ENCODE measurements at places on chromosomes 3 and 15.

GRCh38 chr15:35545316-35545823, 595 bp downstream of the DPH6 start:
- DNase-seq, result no peak

GRCh38 chr3:39104961-39105686, 2.3 kb downstream of the GORASP1 start:
- DNase-seq, result no peak

GRCh38 chr3:117255736-117256135, 546.2 kb downstream of the TUSC7 start:
- DNase-seq, result no peak

DNA sequence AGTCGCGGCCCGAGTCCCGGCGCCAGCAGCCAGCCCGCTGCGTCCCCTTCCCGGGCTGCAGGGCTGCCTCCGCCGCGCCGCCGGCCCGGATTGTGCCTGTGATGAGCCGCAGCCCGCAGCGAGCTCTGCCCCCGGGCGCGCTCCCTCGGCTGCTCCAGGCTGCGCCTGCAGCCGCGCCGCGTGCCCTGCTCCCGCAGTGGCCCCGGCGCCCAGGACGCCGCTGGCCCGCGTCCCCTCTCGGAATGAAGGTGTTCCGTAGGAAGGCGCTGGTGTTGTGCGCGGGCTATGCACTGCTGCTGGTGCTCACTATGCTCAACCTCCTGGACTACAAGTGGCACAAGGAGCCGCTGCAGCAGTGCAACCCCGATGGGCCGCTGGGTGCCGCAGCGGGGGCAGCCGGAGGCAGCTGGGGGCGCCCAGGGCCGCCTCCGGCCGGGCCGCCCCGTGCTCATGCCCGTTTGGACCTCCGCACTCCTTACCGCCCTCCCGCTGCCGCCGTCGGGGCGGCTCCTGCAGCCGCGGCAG, 1.2 kb downstream of the CHST2 start:
- no peak for DNase-seq

GRCh38 chr3:113437411-113437810, 3.9 kb downstream of the CFAP44 start:
- DNase-seq, result no peak

DNA sequence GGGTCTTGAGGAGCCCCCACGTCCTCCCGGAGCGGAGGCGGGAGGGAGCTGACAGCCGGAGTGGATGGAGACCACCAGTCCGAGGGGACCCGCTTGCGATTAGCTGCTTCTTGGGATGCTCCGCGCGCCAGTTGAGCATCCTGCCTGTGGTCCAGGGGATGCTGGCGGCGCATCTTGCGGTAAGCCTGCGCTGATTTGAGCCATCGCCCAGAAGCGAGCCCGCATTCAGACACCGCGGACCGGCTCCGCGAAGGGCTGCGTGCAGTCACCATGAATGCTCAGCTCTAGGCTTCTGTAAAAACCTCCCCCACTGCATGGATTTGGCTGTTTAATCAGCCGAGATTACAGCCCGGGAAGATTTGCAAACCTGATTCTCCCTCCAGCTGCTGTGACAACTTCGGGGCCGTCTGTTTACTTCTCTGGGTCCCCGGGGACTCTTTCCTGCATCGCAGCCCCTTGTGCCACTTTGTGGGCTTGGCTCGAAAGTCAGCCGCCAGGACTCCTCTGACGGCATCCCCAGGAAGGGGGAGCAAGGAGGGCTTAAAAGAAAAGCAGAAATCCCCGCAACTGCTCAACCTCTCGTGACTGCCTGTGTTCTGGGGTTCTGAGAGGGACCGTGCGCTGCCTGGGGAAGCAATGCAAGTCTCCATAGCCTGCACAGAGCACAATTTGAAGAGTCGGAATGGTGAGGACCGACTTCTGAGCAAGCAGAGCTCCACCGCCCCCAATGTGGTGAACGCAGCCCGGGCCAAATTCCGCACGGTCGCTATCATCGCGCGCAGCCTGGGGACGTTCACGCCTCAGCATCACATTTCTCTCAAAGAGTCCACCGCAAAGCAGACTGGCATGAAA, 171.1 kb downstream of the KCNAB1 start:
- DNase-seq, result no peak

DNA sequence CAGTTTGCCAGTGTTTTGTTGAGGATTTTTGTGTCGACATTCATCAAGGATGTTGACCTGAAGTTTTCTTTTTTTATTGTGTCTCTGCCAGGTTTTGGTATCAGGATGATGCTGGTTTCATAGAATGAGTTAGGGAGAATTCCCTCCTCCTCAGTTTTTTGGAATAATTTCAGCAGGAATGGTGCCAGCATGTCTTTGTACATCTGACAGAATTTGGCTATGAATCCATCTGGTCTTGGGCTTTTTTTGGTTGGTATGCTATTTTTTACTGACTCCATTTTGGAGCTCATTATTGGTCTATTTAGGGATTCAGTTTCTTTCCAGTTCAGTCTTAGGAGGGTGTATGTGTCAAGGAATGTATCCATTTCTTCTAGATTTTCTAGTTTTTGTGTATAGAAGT, 320.0 kb upstream of the PPP2R3A start:
- DNase-seq, result no peak

- DNase-seq, result no peak
Measured at GRCh38 chr3:12194209-12194608, 35.5 kb upstream of the TIMP4 start.

DNA sequence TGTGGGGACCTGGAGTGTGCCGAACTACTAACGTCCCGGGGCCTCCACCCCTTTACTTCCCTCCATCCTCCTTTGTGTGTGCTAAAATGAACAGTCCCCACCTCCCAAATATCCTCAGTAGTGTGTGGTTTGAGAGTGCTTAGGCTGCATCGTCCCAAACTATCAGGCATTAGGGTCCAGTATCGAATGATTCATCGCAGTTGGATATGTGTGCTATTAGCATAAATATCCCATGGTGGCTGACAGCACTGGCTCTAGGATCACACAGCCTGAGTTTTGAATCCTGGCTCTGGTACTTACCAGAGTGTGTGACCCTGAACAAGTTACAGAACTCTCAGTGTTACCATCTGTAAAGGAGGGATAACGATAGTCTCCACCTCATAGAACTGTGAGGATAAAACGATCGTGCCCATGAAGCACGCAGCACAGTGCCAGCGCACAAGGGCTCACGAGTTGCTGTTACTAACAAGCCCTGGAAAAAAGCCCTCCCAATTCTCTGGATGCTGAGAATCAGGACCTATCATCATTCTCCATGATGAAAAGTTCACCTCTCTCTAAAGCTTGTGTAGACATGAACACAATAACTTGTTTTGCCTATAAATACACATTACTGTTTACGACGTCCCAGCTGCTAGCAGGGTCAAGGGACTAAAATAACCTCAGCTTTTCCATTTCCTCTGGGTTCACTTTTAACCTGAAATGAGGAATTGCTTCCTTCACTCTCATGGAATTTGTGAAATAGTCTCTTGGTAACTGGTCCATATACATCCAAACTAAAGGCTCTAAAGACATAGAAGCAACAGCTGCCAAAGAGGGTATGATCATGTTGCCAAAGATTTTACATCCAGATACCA, 51.0 kb downstream of the VGLL4 start:
- no peak for DNase-seq

DNA sequence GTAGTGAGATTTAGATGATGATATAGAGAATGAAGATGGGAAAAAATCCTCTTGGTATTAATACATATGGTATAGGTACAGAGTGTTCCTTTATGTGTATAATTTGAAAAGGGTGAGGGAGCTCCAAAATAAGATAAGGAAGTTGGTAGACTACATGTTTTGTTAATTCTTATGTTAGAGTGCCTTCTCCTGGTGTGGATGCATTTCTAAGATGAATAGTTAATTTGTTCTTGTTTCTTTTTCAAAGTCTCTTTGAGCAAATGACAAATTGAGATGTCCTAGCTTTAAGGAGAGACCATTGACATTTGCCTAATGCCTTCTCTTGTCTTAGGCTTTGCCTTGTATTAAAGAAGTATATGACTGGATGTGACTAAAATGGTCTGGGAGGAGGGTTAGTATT, 34.1 kb downstream of the AKAP13 start:
- no peak for DNase-seq

DNA sequence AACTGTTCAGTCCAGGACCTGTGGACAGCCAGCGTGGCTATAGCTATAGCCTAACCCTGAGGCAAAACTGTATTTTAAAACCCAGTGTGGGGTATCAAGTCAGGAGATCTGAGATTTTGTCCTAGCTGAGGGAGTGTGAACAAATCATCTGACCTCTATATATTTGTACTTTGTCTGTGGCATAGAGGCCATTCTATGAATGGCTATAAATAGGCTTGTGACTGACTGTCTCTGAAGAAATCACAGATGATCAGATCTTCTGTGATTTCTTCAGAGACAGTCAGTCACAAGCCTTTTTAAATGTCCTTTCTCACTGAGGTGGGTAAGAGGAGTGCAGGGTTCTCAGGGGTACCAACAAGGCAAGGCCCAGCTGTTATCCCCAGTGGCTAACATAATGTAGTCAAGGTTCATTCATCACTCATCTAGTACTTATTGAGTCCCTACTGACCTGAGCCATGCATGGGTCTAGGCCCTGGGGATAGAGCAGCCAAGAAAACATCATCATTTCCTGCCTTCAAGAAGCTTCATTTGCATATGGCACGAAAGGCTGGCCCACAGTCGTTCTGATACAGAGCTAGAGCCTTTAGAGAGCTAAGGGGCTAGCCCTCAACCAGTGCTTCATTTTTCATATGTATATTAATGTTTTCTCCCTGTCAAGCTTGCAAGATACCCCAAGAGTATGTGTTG, 53.3 kb downstream of the TIPARP start:
- DNase-seq, result no peak

DNA sequence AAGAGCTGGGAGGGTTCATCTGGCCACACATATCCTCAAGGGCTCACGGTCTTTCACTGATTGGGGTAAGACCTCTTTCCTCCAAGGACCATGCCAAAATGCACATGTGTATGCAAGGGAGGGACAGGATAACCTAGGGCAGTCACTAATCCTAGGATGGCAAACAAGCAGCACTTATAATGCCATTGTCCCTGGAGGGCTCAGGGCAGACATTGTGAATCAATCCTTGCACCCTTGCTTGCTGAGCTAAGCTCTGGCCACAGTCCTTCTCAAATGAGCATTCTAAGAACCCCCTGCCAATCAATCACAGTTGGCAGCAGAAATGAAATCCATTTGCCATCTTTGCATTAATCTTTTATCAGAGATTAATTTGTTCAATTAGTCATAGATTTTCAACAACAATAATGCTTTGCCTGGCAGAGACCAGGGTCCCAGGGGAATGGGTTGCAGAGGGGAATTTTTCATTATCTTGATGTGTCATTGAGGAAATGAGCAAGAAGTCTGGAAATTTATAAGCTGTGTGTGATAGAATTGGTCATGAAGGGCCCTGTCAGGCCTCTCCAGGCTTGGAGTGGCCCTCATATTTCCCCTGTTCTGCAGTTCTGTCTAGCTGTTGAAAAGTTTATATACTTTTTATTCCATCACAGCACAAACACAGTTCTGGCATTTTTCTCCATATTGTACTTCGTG, 57.2 kb upstream of the KY start:
- DNase-seq, result no peak

DNA sequence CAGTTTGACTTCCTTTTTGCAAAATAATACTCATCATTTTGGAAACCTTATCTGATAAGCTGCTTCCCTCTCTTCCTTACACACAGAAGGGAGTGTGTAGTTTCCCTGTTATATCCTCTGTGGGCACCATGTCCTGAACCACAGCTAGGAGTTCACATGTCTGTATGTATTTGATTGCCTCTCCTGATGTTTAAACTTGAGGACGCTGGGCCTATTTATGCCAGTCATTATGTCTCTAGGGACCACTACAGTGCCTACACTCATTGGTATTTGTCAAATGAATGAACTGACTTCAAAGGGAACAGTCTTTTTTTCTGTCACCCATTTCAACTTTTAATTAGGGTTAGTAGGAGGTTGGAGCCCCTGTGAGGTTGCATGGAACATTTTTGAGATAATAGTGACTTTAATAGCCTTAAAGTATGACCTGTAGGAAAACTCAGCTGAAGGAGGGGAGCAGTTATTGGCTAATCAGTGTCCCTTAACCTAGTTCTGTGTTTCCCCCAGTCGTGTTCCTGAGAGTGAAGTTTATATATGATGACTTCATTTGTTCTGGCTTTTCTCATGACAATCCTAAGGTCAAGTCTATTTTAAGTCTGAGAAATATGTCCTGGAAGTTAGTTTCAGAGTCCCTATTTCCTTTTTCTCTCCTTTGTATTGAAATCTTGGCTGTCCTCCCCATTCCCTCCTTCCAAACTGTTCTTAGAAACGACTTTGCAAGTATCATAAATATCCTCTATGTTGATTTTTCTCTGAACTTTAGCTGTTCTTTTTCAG, 28.9 kb downstream of the PDE8A start:
- no peak for DNase-seq

- no peak for DNase-seq
Measured at GRCh38 chr3:100149130-100149529, 34.8 kb upstream of the FILIP1L start.

GRCh38 chr3:25430287-25430934, 2.3 kb downstream of the RARB start:
- no peak for DNase-seq

DNA sequence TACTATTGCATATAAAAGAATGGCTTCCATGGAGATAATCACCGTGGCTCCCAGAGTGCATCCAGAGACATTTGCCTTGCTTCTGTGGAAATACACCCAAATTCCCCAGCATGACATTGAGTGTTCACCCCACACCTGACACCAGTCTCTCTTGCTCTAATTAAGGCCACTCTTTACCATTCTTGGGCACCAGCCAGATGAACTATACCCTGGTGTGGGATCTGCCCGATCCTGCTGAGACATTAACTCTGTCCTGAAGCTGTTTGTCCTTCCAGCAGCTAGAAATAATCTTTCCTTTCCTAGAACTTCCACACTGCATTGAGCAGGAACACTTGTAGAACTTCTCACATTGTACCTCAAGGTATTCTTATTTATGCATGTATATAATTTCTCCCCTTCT, 105.2 kb downstream of the LPP start:
- no peak for DNase-seq

DNA sequence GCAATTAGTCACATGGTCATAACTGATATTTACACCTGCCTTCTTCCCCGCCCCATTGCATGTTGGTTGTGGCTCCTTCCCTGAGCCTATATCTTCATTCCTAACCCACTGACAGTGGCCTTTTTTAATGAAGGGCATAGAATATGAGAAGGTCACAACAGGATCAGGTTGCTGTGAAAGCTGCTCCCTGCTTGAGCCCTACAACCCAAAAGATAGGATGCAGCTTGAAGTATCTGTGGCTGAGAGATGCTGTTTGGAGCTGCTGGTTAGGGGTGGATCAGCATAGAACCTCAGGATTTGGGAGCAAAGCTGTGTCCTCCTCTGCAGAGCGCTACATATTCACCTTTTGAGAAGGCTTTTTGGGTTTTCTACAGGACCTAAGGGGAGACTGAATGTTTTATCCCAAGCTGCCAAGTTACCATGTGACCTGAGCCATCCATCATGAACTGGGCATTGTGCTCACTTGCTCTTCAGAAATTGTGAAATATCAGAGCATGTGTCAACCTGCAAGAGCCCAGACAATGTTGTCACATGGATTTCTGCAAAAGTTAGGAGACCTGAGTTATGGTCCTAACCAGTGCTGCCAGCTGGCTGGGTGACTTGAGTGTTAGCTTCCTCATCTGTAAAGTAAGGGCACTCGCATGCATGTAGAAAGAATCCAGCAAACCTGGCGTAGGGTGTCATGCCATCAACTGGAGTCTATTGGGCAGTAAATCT, 49.8 kb upstream of the ARL8B start:
- DNase-seq, result no peak

GRCh38 chr3:142433110-142433509, 14.7 kb downstream of the XRN1 start:
- DNase-seq, result no peak

GRCh38 chr3:147945968-147946519, 536.9 kb downstream of the ZIC1 start:
- DNase-seq, result no peak

Data from cortex of kidney (tissue), 1 donor.